Kidney tubule cell (primary cell): ENCODE measurements at places on chromosomes 6 and 20.

- no peak for DNase-seq
Measured at GRCh38 chr6:109117346-109118035, 22.2 kb downstream of the CEP57L1 start.

DNA sequence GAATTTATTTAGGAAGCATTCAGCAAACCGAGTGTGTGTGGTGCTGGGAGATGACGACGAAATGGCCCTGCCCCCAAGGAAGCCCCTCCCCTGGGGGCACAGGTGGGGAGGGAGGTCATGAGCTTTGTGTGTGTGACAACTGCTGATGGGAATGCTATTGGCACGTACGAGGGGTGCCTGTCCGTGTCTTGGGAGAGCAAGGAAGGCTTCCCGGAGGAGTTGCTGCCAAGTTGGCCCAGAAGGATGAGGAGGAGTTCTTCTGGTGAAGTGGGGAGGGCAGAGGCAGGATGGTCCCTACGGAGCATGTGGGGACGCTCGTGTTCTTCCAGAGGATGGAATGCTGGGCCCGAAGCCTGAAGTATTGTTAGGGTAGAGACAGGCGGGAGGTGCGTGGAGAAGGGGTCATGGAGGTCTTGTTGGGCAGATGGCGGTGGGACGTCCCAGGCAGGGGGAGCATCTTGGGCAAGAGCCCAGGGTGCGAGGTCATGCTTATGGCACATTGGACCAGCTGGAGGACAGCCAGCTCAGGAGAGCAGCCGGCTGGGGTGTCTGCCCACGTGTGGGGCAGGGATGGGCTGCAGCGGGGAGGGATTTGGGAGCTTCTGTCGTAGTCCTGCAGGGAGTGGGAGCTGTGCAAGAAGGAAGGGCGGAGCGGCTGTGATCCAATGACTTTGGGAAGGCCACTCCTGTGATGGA lies 46.1 kb downstream of the SYNJ2 start:
- DNase-seq: peak; percentile 70

- DNase-seq: no peak
Measured at GRCh38 chr20:41616228-41616627, 1.9 kb downstream of the CHD6 start.

- DNase-seq: peak; percentile 88
Measured at GRCh38 chr20:58127701-58128111, 100.7 kb downstream of the ANKRD60 start.

DNA sequence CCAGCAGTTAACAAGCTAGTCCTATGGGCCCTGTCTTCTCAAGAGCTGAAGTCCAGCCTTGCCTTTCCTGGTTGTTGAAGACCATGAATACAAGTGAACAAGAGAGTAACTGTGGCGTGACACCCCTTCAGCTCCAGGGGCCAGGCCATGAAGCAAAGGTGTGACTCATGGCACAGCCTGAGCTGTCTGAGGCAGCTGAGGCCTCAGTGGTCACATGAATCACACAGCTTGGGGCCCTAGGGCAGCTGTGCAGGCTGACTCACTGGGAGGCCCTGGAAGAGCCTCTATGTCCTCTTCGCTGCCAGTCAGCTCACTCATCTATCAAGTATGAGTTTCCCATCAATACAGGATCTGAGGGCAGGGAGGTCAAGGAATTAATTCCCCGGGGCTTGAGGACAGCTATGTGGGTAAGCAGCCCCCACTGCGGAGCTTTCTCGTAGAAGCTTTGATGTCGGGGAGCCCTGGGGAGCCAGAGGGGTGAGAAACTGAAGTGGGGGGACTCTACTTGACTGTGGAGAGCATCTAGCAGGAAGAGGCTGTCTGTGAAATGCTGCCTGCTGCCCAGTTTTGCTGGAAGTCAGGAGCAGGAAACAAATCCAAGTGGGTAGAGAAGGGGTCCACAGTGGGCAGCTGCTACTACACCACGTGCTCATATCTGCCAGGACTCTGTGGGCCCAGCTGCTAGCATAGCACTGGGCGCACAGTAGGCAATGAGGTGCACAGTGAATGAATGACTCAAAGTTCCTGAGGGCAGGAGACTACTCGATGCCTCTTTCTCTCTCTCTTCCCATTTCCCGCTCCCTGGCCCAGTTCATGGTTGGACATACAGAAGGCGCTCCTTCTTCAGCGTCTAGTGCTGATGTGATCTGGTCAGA lies 13.7 kb upstream of the FAM83C start:
- DNase-seq: peak; percentile 100
